Pons (tissue), 1 donor: ENCODE measurements at places on chromosomes 6 and 20.

DNA sequence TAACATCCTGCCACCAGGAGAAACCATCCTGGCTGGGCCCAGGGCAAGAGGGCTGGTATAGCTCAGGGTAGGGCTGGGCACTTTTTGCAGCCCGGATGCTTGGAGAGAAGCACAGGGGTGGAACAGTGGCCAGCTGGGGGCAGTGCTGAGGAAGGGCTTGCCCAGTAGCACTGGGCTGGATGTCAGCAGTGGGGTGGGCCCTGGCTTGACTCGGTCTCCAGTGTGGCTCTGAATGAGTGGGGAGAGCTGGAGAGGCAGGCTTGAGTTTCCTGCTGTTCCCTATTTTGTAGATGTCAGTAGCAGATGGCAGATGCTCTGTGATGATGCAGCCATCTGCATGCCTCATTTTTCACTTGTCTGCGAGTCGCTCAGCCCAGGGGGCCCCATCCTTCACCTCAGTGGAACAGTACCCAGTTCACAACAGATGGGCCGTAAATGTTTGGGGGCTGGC, 56.3 kb upstream of the TULP1 start:
- DNase-seq, result no peak

GRCh38 chr20:32632461-32633354, 41.0 kb downstream of the C20orf203 start:
- DNase-seq, result no peak

DNA sequence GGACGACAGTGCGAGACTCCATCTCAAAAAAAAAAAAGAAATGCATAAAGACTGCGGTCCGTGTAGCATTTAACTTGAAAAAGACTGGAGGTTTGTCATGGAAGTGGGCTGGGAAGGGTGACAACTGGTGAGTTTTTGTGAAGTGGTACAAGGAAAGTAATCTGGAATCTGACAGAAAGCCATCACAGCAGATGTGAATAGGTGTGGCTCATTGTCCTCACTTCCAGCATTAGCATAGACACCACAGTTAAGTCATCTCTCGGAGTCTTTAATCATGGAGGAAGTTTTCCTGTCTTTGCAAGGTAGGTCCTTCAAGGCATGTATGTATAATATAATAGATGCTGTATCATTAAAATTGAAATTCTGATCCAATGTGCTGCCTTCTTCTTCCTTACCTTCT, 453.2 kb downstream of the TFAP2A start:
- no peak for DNase-seq

DNA sequence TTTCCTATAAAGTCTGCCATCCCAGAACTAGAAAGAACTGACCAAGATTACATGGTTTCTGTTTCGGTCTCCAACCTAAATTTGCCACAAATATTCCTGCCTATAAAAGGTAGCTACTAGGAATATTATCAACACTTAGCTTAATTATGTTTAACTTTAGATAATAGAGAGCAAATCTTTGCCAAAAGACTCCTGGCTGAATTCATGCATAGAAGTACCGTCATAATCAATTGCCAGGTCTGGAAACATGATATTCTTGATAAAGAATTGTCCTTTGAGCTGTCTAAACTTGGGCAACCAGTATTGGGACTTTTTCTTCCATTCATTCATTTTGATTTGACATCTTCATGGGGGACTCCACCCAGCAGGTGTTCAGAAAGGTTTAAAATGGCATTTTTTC, 22.4 kb downstream of the CALHM6 start:
- DNase-seq, result no peak
